ENCODE measurements at places on chromosomes 7 and 10. TPM values are rescaled to one million over a fixed set of nuclear protein-coding genes. Genes with fewer than 3 reads are reported as not detected.
A peak's percentile ranks its signal among the peaks of the same experiment; 100 is the strongest.

NEUROD6 gene
- total RNA-seq = not detected

GRCh38 chr10:131199646-131200045, 111.9 kb downstream of the TCERG1L start:
- DNase-seq = no peak

- peak; percentile 47 for DNase-seq
Observed at GRCh38 chr7:23471106-23471859, 992 bp upstream of the IGF2BP3 start.

GRCh38 chr10:73136627-73137026, 26.4 kb downstream of the NUDT13 start:
- DNase-seq = no peak

DNA sequence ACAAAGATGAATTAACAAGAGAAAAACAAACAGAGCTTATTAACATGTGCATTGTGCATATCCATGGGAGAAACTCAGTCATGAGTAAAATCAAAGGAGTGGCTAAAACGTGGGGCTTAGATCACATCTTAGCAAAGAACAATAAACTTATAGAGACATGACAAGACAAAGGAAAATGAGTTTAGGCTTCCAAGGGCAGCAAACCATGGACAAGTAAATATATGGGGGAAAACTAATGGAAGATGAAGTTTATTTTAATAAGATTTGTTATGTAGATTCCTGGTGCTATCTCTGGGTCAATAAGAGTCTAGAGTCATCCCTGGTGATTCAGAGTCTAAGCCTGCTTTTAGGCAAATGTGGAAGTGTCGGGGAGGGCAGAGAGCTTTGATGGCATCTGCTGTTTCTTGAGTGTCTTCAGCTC, 87.2 kb upstream of the PLPP4 start:
- DNase-seq = no peak

DNA sequence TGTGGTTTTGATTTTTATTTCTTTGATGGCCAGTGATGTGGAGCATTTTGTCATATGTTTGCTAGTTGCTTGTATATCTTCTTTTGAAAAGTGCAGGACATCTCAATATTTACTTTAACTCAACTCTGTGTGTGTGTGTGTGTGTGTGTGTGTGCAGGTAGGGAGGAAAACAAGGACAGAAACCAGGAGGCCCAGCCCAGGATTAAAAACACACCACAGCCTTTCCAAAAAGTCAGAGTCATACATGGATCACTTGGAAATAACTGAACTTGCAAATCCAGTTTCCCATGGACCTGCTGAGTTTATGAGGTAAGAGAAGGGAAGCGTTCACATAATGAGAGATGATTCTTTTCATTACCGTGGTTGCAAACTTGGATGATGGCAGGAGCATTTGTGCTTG, 189.9 kb upstream of the LYZL1 start:
- DNase-seq = no peak

- no peak for DNase-seq
Observed at GRCh38 chr7:138842111-138842510, 44.1 kb upstream of the ATP6V0A4 start.

DNA sequence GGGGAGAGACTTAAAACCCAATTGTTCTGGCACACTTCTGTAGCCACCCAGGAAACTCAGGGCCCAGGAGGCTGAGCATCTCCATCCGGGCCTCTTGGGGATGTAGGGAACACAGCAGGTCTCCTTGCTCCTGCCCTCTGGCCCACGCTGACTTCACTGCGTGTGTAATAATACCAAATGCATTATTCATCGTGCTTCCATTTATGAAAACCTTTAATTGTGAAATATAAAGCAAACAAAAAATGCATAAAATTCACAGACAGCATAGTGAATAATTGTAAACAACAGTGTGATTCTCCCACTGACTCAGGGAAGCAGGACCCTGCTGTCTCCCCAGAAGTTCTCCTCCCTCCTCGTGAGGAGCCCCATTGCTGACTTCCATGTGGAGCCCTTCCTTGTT, 70.3 kb upstream of the SHH start:
- no peak for DNase-seq

All from activated CD4-positive, alpha-beta T cell treated with anti-CD3 and anti-CD28 coated beads, Interleukin-2, amount 10 ng/mL, durations not matched to agents 7 days and 5 days (primary cell).